NCI-H82 (cell line): ENCODE measurements at places on chromosomes 12 and 14.

GRCh38 chr14:49893309-49894213 is 679 bp downstream of the ARF6 start:
- DNase-seq = peak; percentile 58

DNA sequence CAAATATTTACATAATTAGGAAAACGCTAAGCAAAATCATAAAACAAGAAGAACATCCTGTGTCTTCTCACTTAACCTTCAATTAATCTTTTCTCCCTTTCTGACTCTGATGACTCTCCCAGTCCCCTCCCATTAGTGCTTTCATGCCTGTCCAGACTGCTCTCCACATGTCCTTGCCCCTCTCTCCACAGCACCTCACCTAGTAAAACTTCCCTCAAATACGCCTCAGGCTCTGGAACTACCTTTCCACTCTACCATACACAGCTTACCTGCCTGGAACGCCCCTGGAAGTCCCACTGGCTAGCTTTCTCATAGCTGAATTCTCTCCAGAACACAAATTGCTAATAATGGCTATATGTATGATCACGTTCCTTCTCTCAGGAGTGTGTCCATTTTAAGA is 44.7 kb downstream of the SLC5A8 start:
- DNase-seq = no peak

DNA sequence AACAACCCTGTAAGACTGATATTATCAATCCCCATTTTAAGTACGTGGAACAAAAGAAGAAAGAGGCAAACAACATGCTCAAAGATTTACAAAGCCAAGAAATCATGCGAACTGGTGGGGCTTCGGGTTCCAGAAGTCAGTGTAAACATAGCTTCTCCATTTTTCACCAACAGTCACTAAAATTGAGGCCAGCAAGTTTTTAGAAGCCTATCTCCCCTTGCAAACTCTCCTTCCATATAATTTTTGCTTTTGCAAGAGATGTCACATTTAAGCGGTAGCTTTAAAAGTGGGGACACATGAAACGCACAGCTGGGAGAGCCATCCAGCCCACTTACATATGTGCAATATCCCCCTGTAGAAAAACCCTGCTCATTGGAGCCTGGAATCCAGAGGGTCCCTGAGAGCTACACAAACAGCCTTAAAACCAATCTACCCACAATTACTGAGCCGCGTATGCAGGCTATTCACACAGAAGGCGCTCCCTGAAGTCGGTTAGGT is 797 bp downstream of the SLC11A2 start:
- peak; percentile 58 for DNase-seq

DNA sequence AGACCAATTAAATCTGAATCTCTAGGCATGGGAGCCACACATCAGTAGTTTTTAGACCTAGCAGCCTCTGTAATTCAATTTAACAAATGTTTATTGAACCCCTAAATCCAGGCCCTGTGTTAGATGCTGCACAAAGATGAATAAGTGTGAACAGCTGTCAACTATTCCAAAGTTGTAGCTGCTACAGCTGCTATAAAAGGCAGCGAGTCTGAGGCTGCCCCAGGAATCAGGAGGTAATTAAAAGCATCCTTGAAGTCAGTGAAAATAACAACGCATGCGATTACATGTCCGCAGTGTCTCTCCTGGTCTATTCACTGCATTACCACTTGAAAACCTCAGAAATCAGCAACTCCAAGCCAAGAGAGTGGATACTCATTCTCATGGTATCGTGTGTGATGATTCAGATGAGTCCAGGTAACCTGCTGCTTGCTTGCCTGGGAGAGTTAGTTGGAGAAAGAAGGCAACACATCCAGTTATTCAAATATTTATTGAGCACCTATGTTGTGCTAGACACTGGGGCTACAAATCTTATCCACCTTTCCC is 34.9 kb upstream of the DDHD1 start:
- DNase-seq = no peak

DNA sequence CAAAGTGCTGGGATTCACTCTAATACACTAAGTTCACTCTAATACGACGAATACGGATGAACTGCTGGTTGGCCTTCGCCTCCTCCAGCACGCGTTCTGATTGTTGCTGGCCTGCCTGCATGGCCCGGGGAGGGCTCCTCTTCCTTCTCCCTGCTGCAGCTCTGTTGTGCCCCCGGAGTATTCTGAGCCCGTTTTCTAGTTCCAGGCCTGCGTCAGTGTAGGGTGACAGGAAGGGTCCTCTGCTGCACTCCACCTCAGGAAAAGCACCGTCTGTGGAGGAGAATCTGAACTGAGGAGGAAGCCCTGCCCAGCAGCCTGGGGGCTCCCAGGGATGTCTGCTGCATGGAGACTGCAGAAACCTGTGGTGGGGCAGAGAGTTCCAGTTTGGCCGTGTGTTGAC is 44.4 kb downstream of the DDX51 start:
- no peak for DNase-seq

DNA sequence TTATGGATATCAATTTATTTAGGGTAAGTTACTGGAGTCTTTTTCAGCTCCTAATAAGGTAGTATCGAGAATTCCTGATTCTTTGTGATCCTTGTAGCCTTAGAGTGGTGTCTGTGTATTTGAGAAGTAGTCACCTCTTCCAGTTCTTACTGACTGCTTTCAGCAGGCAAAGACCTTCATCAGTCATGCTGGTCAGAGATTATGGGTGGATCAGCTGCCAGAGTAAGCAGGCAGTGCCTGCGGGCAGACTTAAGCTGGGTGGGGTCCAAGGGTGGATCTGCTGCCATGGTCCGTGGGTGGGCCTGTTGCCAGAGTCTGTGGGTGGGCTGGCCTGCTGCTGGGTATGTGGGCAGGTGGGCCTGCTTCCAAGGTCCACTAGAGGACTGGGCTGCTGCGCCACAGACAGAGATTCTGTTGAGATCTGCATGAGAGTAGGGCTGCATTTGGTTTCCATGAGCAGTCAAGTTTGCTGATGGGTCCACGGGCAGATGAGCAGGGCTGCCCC is 188.7 kb downstream of the ANO2 start:
- no peak for DNase-seq
